ENCODE measurements at places on chromosomes 6 and 20. TPM values are rescaled to one million over a fixed set of nuclear protein-coding genes. Genes with fewer than 3 reads are reported as not detected.

Gene CARMIL1
- total RNA-seq, result 4.8 TPM

- H3K36me3 ChIP-seq, result no peaks in the 10 kb centered on the region
- H3K4me1 ChIP-seq, result no peaks in the 10 kb centered on the region
- H3K27me3 ChIP-seq, result peaks cover 4% of the 10 kb centered on the region
- no peak overlapping the region for H3K27ac ChIP-seq
- H3K4me3 ChIP-seq, result no peak overlapping the region
Observed at GRCh38 chr6:164252291-164252690, 837.8 kb downstream of the QKI start.

- DNase-seq, result no peak
- peaks cover 2% of the 10 kb centered on the region for H3K4me1 ChIP-seq
- H3K27me3 ChIP-seq, result peaks cover 52% of the 10 kb centered on the region
- H3K36me3 ChIP-seq, result peaks cover 5% of the 10 kb centered on the region
- no peak overlapping the region for H3K4me3 ChIP-seq
- H3K27ac ChIP-seq, result no peak overlapping the region
Observed at GRCh38 chr20:1926237-1926636, 31.0 kb downstream of the SIRPA start.

Gene NKAIN4
- not detected for total RNA-seq
